ENCODE measurements at places on chromosomes 5 and 9.

DNA sequence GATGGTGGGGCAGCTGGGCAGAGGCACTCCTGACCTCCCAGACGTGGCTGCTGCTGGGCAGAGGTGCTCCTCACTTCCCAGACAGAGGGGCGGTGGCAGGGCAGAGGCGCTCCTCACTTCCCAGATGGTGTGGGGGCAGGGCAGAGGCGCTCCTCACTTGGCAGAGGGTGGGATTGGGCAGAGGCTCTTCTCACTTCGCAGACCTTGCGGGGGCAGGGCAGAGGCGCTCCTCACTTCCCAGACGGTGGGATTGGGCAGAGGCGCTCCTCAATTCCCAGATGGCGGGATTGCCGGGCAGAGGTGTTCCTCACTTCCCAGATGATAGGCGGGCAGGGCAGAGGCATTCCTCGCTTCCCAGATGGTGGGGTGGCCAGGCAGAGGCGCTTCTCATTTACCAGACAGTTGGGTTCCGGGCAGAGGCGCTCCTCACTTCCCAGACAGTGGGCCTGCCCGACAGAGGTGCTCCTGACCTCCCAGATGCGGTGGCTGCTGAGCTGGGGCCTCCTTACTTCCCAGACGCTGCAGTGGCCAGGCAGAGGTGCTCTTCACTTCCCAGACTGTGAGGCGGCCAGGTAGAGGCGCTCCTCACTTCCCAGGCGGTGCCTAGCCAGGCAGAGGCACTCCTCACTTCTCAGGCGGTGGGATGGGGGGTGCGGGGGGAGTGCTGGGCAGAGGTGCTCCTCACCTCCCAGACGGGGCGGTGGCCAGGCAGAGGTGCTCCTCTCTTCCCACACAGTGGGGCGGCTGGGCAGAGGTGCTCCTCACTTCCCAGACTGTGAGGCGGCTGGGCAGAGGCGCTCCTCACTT lies 25.3 kb upstream of the SPATA31E1 start:
- peaks cover 11% of the 10 kb centered on the region for H3K36me3 ChIP-seq
- DNase-seq, result no peak
- H3K4me3 ChIP-seq, result no peak overlapping the region
- H3K4me1 ChIP-seq, result no peaks in the 10 kb centered on the region
- peaks cover under 1% of the 10 kb centered on the region for H3K27me3 ChIP-seq

DNA sequence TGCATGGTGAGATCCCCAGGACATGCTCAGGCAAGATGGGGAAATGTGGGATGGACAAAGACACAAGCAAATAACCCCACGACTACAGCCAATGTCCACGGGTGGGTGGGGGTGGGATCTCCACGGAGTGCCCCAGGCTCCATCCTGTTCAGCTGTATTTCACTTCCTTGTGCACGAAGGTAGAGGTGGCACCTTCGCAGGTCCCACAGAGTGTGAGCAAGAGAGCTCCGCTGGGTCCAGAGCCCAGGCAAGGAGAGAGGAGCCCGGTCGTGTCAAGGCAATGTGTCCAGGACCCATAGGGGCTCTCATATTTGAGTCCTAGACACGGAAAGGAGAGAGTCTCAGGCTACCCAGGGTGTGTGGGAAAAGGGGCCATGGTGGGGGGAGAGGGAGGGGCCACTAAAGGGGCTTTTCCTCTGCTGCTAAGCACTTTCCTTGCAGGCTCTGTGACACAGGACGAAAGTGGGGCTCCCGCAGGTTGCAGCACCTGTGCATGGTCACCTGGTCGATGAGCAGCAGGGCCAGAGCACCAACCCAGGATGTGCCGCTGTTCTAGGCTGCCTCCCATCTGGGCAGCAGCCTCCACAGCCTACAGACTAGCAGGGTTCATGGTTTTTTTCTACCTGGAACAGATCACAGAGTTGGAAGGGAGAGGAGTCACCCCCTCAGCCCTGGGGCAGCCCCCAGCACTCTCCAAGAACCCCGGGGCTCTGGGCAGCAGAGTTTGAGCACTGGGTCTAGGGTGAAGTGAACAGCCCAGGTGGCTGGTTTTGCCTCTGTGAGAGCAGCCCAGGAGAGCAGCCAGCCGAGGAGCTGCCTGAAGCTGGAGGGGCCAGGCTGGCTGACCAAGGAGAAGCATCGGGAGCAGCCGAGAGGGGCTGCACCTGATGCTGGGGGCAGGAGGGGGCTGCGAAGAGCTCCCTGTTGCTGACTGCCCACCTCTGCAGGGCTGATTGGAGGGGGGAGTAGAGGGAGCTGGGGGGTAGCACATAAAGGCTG lies 100.7 kb upstream of the MVB12B start:
- DNase-seq, result no peak
- no peaks in the 10 kb centered on the region for H3K36me3 ChIP-seq
- H3K4me3 ChIP-seq, result no peak overlapping the region

DNA sequence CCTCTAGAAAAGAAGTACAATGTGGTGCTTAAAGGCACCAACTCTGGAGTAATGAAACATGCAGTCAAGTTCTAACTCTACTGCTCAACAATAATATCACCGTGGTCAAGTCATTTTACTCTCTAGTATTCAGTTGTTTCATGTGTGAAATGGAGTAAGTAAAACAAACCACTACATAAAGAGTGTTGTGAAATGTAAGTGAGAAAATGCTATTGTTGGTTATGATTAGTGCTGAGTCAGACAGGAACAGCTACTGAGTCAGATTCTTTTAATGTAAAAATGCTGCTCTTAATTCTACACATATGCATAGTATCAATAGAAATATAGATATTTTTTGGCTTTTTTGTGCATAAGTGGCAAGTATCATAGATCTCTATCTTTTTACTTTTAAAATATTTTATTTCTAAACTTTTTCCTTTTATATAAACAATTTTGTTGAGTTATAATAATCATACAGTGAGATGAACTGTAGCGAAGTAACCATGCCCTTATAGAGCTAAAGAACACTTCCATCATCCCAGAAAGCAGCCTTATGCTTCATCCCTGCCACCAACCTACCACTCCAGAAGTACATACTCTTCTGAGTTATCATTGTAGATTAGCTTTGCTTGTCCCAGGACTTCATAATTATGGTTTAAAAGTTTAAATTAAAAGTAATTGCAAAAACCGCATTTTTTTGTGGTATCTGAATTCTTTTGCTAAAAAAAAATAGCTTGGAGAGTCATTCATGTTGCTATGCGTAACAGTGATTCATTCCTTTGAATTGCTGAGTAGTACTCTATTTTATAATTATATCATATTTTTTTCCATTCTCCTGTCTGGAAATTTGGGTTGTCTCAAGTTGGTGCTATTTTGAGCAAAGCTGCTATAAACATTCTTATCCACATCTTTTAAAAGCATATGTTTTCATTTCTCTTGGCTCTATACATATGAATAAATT lies 548.2 kb upstream of the CLINT1 start:
- no peaks in the 10 kb centered on the region for H3K4me1 ChIP-seq
- no peak for DNase-seq

DNA sequence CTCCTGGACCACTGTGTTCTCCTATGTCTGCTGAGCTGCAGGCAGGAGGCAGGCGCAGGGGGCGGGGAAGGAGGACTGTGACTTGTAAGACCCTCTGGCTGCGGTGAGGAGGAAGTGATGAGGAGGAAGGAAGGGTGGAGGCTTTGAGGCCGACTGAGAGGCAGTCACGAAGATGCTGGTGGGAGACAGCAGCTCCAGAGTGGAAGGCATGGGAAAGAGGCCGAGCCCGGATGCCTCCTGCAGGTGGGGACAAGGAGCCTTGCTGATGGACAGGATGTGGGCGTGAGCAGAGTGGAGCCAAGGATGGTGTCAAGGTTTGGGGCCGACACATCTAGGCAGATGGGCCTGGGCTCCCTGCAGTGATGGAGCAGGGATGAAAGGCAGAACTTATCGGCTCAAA lies 74.3 kb upstream of the ICE1 start:
- no peaks in the 10 kb centered on the region for H3K36me3 ChIP-seq
- no peak overlapping the region for H3K27ac ChIP-seq
- peaks cover 5% of the 10 kb centered on the region for H3K27me3 ChIP-seq
- DNase-seq, result no peak
- H3K4me1 ChIP-seq, result peaks cover 13% of the 10 kb centered on the region

- DNase-seq, result no peak
- no peaks in the 10 kb centered on the region for H3K36me3 ChIP-seq
- H3K27ac ChIP-seq, result no peak overlapping the region
- H3K4me1 ChIP-seq, result peaks cover 22% of the 10 kb centered on the region
- H3K27me3 ChIP-seq, result no peaks in the 10 kb centered on the region
These were observed 115.7 kb downstream of the FSTL4 start for GRCh38 chr5:133496631-133497030.

- DNase-seq, result no peak
- H3K4me3 ChIP-seq, result peak overlapping the region; percentile 97
- H3K27me3 ChIP-seq, result no peaks in the 10 kb centered on the region
- no peak overlapping the region for H3K27ac ChIP-seq
These were observed 157.0 kb downstream of the C9orf152 start for GRCh38 chr9:110050925-110051355.

DNA sequence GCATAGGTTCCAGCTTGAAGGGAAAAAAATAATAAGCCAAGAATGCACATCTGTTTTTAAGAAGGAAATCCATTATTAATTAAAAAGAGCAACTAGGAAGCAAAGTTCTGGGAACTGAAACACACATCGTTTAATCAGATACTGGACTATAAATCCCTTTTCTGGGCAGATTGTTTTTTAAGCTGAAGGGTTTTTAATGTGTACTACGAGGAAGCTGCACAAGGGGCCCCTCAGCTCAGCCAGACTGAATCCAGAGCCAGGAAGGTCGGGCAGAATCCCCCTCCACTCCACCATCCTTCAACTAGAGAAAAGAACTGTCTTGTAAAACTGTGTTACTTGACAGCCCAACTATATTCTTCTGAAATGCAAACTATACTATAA lies 49.2 kb downstream of the ROR2 start:
- H3K36me3 ChIP-seq, result peaks cover 2% of the 10 kb centered on the region
- H3K4me3 ChIP-seq, result no peak overlapping the region
- H3K27me3 ChIP-seq, result no peaks in the 10 kb centered on the region
- H3K4me1 ChIP-seq, result peaks cover 69% of the 10 kb centered on the region
- no peak overlapping the region for H3K27ac ChIP-seq

GRCh38 chr5:170393235-170393634 lies 4.1 kb upstream of the KCNMB1 start:
- no peak for DNase-seq
- peaks cover 9% of the 10 kb centered on the region for H3K4me1 ChIP-seq
- no peak overlapping the region for H3K4me3 ChIP-seq
- no peak overlapping the region for H3K27ac ChIP-seq

DNA sequence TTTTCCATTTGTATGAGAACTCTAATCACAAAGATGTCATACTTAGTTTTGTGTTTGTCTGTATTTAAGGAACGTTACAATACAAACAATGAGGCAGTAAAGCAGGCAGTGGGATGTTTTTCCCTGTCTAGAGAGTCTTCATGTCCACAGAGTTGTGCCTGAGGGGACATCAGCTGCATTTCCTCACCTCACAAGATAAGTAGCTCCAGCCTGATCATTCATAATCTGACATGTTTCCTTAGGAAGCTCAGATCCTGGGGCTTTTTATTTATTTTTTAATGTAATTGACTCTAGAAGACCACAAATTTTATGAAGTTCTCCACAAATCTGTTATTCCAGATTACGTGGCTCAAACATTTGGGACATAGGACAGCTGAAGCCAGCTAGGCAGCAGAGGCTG lies 78.5 kb downstream of the SPTLC1 start:
- peaks cover 23% of the 10 kb centered on the region for H3K36me3 ChIP-seq
- H3K4me1 ChIP-seq, result peaks cover 11% of the 10 kb centered on the region
- no peaks in the 10 kb centered on the region for H3K27me3 ChIP-seq
- H3K4me3 ChIP-seq, result no peak overlapping the region
- no peak for DNase-seq

DNA sequence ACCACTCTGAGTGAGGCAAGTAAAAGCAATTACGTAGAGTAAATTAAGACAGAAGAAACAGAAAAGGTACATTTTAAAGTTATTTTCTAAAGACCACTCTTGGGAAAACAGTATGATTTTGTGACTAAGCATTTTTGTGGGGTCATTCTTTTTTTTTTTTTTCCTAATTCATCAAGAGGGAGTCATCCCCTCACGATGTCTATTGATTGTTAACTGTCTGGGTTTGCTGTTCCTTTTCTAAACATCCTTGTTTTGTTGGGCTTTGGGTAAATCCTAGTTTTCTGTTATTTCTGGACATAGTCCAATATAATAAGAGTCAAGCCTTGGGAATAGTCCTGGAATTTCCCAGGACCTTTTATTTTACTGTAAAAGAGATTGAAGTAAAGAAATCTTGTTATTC lies 63.8 kb downstream of the ANKRD55 start:
- DNase-seq, result no peak
- no peaks in the 10 kb centered on the region for H3K36me3 ChIP-seq
- H3K4me1 ChIP-seq, result peaks cover 11% of the 10 kb centered on the region
- H3K4me3 ChIP-seq, result no peak overlapping the region

DNA sequence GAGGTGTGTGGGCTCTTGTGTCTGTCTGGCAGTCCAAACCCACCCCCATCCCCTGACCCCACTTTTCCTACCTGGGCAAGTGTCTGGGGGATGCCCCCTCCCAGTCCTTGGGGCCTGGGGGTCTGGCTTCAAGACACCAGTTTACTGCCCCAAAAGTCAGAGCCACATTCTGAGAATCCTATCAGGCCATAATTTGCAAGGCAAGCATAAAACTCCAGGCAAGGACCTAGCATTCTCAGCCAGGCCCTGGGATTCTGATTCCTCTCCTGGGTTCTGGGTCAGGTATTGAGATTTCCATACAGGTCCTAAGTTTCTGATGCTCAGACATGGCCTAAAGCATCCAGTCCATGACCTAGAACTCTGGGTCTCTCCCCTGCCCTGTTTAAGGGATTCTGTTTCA lies 33.3 kb downstream of the CXXC5 start:
- DNase-seq, result no peak
- H3K27ac ChIP-seq, result no peak overlapping the region
- no peak overlapping the region for H3K4me3 ChIP-seq
- H3K36me3 ChIP-seq, result peaks cover 3% of the 10 kb centered on the region
- H3K27me3 ChIP-seq, result no peaks in the 10 kb centered on the region
